Esophagus squamous epithelium (tissue), 5 donors: ENCODE measurements at places on chromosomes 11 and 22.

GRCh38 chr11:117595440-117595839 is 201.6 kb downstream of the DSCAML1 start:
- DNase-seq = no peak

- DNase-seq = no peak
Observed at GRCh38 chr22:25840891-25841290, 98.9 kb downstream of the MYO18B start.

GRCh38 chr11:29321293-29322132 is 695.3 kb downstream of the KCNA4 start:
- DNase-seq = no peak

DNA sequence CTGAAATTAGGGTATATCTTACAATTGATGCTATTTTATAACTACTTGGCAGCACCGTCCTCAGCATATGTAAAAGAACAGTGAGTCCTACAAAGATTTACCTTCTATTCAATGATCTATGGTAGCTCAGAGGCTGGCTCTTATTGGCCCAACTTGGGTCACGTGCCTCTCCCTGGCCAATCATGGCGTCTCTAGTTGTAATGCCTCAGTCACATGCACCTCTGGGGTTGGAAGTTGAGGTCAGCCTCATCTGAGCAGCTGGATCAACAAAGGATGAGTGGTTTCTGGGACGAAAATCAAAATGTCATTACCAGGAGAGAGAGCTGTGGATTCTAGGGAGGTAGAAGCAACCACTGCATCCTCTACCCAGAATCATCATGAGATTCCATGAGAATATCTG is 22.9 kb upstream of the ASPHD2 start:
- no peak for DNase-seq

GRCh38 chr11:66883016-66883965 is 26.4 kb downstream of the LRFN4 start:
- DNase-seq = no peak

DNA sequence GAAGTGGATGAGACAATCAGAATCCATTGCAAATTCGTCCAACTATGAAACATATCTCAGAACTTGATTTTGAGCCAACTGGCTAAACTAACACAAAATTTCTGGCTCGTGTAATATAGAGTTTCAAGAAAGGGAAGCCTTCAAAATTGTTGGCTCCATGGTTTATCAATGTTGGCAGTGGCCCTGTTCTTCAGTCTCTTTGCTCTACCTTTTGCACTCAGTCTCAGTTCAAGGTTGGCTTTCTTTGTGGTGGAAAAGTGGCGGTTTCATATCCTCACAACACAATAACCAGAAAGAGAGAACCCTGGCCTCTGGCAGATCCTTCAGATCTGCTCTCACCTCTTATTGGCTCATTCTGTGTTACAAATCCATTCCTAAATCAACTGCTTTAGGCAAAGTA is 473.8 kb upstream of the API5 start:
- no peak for DNase-seq

DNA sequence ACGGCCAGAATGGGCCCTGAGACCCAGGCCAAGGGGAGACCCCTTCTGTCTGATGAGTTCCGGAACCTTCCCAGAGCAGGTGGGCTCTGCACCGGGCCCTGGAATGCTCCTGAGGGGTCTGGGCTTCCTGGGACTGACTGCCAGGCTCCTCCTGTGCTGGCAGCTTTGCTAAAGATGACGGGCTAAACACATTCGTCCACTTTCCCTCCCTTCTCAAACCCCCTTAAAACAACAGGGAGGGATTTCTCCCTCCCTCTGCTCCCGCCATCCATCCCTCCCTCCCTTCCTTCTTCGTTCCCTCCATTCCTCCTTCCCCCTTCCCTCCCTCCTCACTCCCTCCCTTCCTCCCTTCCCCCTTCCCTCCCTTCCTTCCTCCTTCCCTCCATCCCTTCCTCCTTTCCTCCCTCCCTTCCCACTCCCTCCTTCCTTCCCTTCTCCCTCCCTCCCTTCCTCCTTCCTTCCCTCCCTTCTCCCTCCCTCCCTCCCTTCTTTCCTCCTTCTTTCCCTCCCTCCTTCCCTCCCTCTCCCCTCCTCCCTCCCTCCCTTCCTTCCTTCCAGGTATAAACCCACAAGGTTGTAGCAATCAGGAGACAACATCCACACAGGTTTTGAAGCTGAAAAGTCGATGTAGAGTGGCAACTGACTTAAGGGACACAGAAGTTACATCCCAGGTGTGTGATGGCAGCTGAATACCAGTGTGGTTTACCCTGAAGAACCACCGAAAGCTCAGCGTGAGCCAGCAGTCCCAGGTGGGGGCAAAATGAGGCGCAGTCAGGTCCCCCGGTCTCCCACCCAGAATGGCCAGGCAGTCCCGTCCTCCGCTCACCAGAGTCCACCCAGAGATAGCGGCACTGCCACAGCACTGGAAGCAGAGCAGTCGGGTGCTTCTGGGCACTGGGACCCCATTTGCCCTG is 18.8 kb upstream of the MGAT3 start:
- DNase-seq = no peak

- DNase-seq = no peak
Observed at GRCh38 chr11:14973621-14974514, 1.7 kb upstream of the CALCA start.

- DNase-seq = no peak
Observed at GRCh38 chr11:30650266-30650665, 64.1 kb upstream of the MPPED2 start.

GRCh38 chr11:39385911-39386310 is 2073.5 kb downstream of the LRRC4C start:
- no peak for DNase-seq

DNA sequence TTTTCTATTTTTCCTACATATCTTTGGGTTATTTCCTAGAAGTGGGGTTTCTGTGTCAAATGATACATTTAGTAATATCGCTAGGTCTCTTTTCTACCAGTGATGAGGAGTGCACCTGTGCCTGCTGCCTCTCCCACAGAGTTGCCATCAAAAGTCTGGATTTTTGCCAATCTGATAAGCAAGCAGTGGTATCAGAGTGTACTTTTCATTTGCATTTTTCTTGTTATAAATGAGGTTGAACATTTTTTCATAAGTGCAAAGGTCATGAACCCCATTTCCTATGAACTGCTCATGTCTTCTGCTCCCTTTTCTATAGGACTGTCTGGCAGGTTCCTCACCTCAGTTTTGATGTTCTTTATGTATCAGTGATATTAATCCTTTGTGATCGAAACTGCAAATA is 1.7 kb downstream of the TRPM5 start:
- DNase-seq = no peak

GRCh38 chr11:77590194-77590782 is 535 bp downstream of the AQP11 start:
- DNase-seq = no peak

- DNase-seq = no peak
Observed at GRCh38 chr11:111081021-111081511, 164.5 kb upstream of the POU2AF2 start.

DNA sequence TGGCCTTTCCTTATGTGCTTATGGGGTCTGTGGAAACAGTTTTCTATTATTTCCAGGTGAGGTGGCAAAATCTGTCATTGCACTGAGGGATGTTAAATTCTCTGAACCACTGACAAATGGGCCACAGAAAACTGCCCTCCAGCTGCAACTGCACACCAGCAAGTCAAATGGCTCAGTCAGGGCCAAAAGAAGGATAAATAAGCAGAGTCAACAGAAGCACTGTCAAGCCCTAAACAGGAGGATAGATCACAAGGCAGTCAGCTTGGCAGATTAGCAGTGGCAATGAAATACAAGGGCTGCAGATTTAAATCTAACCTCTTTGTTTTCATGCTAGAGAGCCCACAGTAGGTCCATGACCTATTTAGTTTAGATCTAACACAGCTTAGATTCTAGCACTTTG is 435.6 kb downstream of the ETS1 start:
- no peak for DNase-seq

DNA sequence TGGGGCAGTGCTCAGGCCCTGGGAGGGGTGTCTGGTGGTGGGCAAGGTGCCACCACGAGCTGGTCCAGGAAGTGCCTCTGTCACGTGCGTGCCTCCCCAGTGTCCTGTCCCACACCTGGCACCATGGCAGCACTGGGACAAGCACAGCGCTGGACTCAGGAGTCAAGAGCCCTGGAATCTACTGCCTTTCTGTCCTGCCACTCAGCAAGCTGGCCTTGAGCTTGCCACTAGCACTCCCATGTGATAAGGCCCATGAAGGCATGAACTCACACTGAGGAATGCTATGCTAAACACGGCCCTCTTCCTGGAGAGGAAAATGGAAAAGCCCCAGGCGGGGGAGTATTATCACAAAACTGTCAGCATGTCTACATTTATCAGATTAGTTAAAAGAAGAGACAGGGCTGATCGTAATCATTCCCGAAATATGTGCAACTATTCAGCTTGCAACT is 50.7 kb upstream of the SLC35C1 start:
- DNase-seq = no peak

DNA sequence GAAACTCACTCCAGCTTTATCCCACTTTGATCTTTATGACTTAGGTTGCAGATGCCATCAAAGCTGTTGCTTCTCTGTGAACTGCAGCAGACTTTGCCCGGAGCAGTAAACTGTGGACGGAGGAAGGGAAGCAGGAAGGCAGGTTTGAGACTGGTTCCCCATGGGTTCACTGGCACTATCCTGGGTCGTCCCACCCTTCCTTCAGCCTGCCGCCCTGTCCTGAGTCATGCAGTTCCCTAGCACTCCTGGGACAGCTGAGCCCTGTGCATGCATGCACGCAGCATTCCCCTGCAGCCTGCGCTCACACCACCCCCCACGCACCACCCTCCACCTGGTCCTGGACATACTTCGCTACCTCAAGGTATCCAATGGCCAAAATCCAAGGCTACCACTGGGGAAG is 23.5 kb upstream of the P2RY2 start:
- no peak for DNase-seq

DNA sequence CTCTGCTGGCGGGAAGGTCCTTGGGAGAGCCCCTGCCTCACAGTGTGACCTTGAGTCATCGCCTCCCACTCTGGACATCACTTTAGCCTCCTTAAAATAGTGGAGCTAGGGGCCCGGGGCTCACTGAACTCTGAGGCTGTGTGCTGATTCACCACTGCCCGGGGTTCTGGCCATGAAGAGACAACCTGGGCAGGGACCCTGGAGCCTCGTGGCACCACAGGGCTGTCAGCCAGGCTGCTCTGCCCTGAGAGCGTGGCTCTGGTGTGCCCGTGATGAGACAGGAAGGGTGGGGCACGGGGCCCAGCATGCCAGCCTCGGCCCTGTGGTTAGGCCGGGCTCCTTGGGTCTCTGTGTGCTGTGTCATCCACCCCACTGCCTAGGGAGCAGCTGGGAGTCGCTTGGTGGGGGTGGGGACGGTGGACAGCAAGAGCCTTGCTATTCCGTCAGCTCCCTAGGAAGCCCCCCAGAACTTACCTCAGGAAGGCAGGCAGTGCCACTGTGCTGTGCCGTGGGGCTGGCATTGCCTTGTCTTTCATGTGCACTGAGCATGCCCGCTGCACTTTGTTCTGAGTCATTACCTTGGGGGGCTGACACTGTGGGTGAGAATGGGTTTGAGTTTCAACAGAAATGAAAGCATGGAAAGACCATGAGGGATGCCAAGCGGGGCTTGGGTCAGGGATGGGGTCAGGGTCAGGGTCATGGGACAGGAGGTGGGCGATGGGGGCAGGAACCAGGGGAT is 31.7 kb downstream of the TPCN2 start:
- DNase-seq = no peak

DNA sequence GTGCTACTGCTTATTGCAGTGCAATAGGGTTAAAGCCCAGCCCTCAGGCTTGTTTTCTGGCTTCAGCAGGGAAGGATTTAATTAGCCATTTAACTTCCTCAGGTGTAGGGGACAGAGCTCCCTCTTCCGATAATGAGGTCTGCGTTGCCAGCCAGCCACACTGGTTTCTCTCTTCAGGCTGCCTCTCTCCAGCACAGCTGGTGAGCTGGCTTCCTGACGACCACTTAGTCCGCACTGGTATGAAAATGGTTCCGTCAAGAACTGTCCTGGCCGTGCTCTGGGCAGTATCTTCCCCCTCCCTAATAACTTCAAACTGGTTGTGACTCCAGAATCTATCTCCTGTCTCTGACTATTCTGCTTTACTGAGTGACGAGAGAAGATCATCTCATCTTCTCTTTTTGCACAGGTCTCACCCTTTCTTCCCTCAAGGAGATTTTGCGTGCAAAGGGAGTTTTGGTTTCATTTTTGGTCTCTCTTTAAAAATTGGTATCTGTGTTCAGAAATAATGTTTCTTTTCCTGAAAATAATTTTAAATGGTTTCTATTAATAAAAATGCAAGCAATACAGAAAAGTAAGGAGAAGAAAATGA is 49.2 kb downstream of the CNTN5 start:
- no peak for DNase-seq

DNA sequence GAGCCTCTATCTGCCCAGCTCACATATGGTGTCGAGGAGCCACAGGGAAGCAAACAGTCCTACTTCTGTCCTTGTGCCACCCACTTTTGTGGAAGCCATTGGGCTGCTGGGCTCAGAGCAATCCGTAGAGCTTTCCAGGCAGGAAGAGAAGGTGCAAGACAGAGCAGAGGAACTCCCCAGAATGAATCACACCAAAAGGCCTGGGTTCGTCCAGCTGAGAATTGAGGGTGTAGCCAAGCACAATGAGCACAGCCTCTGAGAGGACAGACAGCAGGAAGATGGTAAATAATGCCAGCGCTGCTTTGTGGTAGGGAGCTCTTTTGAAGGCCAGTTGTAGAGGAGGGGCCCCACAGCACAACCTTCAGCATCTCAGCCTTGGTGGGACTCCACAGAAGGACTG is 237.8 kb downstream of the GRIK4 start:
- DNase-seq = no peak

- no peak for DNase-seq
Observed at GRCh38 chr22:48097723-48098122, 1335.3 kb downstream of the TBC1D22A start.

DNA sequence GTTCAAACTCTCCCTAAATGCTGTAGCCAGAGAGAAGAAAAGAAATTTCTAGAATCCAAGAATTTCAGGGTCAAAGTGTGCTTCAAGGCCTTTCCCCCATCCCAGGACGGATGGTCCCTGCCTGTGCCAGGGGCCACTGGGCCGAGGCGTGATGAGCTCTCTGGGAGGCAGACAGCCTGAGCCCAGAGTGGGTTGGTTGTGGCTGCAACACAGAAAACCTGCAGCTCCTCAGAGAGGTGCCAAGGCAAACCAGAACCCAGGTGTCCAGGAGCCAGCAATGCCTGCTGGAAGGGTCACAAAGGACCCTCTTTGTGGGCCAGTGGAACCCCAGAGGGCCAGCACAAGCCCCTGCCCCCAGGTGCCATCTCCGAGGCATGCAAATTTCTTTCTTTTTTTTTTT is 2.6 kb upstream of the APOL6 start:
- DNase-seq = no peak

- no peak for DNase-seq
Observed at GRCh38 chr11:127059286-127059685, 58.7 kb upstream of the KIRREL3 start.

DNA sequence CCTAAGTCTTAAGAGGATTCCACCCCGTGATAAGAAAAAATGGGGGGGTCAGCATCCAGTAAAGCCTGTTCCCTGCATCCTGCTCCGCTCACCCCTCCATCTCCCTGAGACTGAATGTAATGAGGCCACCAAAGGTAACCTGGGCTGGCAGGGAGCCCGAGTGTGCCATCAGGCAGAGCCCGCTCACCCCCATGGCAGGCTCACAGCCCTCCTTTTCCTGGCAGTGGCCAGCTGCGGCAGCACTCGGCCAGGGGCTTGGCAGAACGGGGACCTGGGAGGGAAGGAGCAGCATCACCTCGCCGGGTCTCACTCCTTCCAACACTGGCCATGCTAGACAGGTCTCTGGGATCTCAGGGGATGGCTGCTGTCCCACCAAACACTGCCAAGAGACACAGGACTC is 64.4 kb downstream of the PRDM11 start:
- DNase-seq = no peak

GRCh38 chr11:112315057-112315720 is 54.5 kb upstream of the PLET1 start:
- DNase-seq = no peak
